Osteocyte (in vitro differentiated cells): ENCODE measurements at places on chromosomes 2 and 18.

DNA sequence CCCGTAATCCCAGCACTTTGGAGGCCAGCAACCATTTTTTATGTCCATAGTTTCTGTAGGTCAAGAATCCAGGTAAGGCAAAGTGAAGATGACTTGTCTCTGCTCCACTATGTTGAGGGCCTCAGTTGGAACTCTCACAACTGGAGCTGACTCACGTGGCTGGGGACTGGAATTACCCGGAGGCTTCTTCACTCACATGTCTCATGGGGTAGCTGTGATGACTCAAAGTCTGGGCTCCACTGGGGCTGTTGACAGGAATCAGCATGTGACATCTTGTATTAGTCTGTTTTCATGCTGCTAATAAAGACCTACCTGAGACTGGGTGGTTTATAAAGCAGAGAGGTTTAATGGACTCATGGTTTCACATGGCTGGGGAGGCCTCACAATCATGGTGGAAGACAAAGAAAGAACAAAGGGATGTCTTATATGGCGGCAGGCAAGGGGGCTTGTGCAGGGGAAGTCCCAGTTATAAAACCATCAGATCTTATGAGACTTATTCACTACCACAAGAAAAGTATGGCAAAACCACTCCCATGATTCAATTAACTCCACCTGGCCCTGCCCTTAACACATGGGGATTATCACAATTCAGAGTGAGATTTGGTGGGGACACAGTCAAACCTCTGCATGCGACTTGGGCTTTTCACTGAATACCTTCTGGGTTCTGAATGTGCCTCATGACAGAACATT is 7.8 kb upstream of the PPP1R1C start:
- DNase-seq: no peak

GRCh38 chr2:189566046-189566445 is 14.5 kb downstream of the SLC40A1 start:
- no peak for DNase-seq

GRCh38 chr2:65057391-65058052 is 1.3 kb downstream of the CEP68 start:
- DNase-seq: no peak

DNA sequence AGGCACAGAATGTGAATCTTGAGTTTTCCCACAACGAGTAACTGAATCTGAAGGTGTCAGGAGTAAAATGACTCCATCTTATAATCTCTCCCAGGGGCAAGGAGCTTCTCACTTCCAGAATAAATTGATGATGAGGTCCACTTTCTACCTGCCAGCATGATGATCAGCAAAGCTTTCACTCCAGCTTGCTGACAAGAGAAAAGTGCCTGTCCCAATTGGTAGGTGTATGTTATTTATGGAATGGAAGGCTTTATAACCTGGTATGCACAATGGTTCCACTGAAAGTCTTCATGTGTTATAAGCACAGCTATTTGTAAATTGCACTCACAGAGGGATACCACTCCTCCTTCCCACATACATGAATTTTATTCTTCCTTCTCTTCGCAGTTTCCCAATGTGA is 401.0 kb upstream of the UBE2E3 start:
- no peak for DNase-seq
